ENCODE measurements at places on chromosomes 1 and 21.
A peak's percentile ranks its signal among the peaks of the same experiment; 100 is the strongest.

DNA sequence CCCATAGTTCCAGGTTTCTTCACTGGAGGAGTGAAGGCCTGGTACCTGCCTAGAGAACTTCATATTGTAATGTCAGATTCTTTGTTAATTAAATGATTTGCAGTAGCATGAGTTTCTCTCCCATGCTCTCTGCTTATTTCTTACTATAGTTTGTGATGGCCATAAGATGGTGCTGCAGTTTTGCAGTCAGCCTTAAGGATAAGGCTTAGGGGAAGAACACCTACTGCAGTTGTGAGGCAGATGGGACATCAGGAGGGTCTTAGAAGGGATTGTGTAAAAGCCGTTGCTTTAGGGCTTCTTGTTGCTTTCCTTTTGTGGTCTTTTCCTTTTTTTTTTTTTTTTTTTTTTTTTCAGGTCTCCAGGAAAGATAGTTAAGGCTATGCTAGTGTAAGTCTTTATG is 61.8 kb downstream of the MACF1 start:
- DNase-seq: no peak

DNA sequence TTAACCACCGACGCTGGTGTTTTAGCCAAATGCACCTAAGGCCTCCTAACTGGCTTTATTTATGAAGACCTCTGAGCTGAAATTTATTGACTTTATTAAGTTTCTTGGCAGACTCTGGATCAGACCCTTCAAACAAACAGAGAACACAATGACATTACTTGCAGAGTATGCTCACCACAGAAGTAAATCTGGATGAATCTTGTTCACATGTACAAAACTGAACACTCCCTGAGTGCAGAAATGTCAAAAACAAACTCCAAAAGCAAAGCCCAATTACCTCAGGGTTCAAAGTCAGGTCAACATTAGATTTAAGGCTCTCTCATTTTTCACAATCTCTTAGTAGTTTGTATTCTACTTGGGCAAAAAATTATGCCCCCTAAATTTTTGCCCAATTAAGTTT is 218.6 kb downstream of the SLC45A1 start:
- no peak for DNase-seq

- DNase-seq: no peak
Observed at GRCh38 chr21:45488931-45489721, 53.1 kb downstream of the SLC19A1 start.

- no peak for DNase-seq
Observed at GRCh38 chr1:92992054-92992453, 30.8 kb upstream of the DIPK1A start.

- no peak for DNase-seq
Observed at GRCh38 chr1:87553511-87553910, 224.8 kb downstream of the LMO4 start.

DNA sequence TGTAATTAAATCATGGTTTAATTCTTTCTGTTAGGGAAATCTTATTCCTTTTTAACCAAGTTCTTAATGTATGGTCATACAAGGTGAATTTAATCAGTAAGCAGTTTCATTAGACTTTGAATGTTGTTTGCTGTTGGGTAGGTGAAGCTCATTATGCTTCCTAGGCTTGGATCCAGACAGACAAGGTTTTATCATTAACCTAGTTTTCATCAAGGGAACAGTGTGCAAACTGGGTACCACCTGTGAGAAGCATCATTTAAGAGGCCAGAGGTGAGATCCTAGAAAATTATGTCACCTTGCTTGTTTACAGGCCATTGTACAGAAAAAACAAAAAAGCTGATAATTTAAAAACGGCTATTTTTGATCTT is 130.1 kb downstream of the RYR2 start:
- DNase-seq: no peak

- no peak for DNase-seq
Observed at GRCh38 chr1:161905269-161905884, 118.3 kb downstream of the OLFML2B start.

- DNase-seq: no peak
Observed at GRCh38 chr1:233816348-233816747, 88.1 kb upstream of the SLC35F3 start.

DNA sequence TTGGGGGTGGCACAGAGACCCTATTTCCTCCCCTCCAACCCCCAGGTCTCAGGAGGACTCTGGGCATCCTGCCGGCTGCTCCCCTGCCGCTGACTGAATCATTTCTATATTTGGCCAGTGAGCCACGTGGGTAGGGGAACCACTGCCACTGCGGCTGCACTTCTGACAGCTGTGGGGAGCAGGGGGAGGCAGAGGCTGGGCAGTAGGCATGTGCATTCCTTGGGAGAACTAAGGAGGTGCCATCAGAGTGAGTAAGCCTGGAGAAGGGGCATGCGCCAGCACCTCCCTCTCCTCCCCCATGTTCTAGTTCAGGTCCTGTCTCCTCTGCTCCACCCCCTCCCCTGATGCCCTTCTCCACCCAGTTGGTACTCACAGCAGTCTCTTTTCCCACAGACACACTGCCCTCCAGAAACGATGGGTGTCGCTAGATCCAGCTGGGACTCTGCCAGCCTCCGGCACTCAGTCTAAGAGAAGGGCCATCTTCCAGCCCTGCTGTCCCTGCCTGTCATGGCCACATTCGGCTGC is 12.0 kb downstream of the PPFIA4 start:
- DNase-seq: no peak

- DNase-seq: no peak
Observed at GRCh38 chr1:175073061-175073460, 5.4 kb downstream of the TNN start.

DNA sequence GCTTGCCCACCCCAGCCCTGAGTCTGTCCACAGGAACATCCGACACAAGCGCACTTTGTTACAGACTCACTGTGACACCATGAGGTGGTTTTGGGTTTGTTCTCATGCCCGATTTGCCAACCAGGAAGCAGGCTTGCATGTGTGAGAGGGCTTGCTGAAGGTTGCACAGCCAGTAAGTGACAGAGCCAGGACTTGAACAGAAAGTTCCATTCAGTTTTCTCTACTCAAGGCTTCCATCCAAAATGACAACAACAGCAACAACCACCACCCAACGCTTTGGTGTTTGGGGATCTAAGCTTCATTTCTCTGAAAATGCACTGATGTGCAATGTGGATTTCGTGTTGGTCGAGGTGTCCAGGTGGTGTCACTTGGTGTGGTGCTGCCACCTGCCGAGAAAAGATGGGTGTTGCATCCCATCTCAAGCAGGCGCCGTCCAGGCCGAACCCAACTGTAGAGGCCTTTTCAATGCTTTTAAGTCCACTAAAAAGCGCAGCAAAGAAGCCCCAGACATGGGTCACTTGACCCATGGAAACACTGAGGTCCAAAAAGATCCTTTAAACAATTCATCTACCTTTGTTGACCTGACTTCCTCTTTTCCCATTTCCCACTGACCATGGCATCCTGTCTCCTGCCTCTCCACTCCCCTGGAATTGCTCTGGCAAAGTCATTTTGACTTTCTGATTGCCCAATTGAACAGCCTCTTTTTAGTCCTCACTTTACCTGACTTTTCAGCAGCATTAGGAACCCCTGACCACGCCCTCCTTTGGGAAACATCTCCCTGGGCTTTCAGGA is 12.2 kb downstream of the CITED4 start:
- peak; percentile 95 for DNase-seq

- DNase-seq: no peak
Observed at GRCh38 chr1:231705806-231706760, 79.5 kb downstream of the DISC1 start.

DNA sequence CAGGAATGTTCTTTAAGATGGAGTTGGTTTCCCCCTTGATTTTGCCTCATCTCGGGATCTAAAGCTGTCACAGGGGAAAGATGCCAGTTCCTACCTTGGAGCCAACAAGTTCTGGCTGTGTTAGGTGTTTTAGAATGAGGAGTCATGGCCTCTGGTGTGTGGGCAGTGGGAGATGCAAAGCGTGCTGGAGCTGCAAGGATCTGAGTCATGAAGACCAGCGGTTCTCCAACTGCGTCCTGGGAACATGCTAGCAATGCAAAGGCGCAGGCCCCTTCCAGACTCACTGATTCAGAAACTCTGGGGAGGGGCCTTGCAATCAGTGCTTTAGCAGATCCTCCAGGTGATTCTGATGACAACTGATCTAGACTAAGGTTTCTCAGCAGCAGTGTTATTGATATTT is 109.1 kb downstream of the UCK2 start:
- DNase-seq: no peak

DNA sequence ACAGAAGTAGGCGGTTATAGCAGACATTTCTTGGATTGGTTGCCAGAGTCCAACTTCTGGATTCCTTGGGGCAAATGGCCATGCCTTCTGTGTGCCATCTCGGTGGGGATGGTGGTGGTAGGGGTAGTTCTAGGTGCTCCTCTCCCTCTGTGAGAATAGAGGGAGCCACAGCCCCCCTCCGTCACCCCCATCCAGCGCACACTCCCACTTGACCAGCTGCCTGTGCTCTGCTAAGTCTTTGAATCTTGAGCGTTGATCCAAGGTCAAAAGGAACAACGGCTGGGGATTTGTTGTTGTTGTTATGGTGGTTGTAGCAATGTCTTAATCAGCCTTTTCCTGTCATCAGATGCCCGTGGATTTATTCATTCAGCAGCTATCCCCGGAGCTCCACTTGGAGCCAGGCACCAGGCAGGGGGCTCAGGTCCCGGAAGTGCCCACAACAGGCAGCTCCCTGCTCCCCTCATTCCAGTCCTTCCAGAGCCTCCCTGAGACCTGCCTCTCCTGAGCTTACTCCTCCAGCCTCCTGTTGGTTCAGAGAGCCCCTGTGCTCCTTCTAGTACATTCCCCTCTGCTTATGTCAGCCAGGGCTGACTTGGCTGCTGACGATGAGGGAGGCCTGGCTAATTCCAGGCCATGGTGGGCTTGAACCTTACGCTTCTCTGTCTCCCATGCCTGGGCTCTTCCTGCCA is 146.6 kb upstream of the WNT4 start:
- no peak for DNase-seq

DNA sequence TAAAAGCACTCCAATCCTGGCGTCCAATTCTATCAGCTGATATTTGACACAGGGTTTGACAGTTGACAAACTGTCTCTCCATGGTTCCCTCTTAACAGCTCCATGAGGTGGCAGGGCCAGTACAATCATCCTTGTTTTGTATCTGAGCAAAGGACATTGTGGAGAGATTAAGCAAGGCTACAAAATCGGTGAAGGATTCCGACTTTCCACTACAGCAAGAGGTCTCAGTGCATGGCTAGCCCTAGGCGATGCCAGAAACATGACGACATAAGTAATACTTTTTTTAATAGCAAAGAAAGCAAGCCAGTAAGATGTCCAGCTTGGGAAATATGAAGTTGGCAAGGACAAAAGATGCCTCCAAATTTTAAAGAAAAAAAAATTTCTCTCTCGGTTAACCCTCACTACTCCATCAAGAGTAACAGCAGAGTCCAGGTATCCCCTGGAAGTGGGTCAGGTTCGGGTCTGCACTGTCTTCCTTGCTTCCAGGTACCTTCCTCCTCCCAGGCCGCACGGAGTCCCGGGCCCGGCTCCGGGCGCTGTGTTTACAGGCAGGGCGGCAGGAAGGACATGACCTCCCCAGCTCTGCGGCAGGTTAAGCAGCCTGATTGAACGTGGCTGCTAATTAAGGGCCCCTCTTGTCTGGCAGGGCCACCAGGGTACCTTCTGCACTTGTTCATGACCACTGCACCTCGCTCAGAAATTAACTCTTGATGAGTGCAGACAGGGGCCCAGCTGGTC is 106.1 kb downstream of the SIM2 start:
- DNase-seq: no peak

GRCh38 chr1:115458426-115459114 is 120.5 kb upstream of the NGF start:
- peak; percentile 25 for DNase-seq

GRCh38 chr1:21866707-21867043 is 54.6 kb downstream of the LDLRAD2 start:
- no peak for DNase-seq

DNA sequence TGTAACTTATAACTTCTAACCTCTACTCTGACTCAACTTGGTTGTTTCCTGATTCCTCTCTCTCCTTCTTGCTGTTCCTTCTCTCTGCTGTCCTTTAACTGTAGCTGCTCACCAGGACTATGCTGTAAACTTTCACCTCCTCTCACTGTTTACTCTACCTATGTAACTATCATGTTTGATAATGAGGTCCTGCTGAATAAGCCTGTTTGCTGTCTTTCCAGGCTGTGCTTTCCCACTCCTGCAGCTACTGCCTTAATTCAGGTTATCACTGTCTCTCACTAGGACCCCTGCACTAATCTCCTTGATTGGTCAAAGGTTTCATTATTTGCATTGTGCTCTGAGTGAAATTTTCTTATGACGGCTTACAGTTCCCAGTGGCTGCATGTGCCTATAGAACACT is 633.9 kb upstream of the PTBP2 start:
- DNase-seq: no peak

GRCh38 chr1:109969907-109970306 is 14.7 kb upstream of the AHCYL1 start:
- DNase-seq: no peak

DNA sequence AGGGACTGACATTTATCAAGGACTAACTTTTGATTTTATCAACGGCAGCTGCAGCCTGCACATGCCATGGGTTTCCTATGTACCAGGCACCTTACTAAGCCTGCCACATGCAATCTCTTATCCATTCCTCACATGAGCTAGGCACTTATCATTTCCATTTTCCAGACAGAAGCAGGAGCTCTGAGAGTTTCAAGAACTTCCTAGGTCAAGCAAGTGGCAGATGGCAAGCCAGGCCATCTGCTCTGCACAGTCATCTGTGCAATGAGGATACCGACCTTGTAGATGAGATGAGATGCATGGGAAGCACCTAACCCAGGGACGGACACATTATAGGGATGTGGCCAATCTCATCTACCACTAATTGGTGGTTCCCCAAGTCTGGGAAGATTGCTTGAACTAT is 339.4 kb upstream of the USP24 start:
- DNase-seq: no peak

DNA sequence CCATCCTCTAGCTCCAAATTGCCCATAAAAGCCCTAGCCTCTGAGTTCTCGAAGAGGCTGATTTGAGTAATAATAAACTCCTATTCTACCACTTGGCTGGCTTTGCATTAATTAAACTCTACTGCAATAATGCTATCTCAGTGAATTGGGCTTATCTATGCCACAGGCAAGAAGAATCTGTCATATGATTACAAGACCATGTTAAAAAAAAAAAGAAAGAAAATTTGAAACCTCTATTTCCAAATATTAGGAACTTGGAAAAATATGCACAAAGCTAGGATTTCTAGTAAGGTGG is 27.6 kb upstream of the SGIP1 start:
- no peak for DNase-seq

DNA sequence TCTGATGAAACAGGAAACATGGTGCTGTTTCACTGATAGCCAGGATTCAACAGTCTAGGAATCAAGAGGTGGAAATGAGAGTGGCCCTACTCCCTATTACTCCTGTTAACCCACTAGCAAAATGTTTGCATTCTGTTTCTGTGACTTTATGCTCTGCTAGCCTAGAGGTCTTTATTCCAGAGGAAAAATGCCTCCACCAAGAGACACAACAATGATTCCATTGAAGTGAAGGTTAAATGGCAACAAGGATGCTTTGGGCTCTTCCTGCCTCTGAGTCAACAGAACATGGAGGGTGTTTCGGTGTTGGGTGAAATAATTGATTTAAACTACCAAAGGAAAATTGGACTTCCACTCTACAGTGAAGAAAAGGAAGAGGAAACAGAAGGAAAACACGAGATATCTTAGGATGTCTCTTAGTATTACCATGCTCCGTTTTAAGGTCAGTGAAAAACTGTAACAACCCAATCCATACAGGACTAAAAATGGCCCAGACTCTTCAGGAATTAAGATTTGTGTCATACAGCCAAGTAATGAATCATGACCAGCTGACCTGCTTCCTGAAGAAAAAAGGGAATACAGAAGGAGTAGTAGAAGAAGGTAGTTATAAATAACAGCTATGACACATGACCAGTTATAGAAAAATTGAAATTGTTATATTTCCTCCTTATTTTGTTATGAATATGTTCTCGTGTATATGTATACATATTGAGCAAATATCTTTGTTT is 1237.8 kb downstream of the NCAM2 start:
- no peak for DNase-seq

Data from NCI-H2029 treated with DMSO at 0.1 percent for 48 hours (cell line).